Activated CD4-positive, alpha-beta T cell treated with anti-CD3 and anti-CD28 coated beads, Interleukin-2, amount 50 U/mL, for 48 hours (primary cell): ENCODE measurements at places on chromosomes 1 and 21.

DNA sequence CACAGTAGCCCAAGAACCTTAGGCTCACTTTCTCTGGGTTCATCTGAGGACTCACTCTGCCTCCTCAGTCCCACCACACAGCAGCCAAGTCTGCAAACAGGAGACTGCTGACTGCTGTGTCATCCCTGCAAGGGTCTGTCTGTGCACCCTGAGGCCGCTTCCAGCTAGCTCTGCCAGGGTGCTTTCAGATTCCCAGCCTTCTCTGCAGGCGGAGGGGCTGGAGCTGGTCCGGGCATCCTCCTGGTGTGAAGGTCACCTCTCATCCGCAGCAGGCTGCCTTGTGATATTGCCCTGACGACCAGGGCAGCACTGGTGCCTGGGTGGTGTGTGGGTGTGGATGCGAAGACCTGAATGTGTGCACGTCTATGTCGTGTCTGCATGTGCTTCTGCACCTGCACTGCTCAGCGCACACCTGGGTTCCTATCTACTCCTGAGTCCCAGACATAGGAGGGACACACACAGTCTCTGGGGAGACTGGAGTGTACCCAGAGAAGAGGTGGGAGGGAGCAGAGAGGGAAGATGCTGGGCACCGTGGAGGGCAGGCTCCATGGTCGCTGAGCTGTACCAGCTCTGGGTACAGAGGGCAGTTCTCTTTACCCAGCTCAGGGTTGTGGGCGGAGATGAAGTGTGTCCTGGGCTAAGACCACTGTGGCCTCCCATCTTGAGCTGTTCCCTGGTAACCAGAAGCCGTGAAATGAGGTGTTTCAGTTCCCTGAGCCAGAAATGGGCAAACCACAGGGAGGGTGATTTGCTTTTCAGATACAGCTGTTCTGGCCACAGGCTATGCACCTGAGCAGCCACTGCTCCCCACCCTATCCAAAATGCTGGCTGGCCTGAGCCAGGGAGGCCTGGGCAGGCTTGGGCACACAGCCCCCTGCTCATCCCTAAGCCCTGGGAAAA lies 160.9 kb upstream of the CSF3R start:
- DNase-seq = no peak

GRCh38 chr1:211908453-211908852 lies 77.9 kb upstream of the LPGAT1 start:
- DNase-seq = no peak

DNA sequence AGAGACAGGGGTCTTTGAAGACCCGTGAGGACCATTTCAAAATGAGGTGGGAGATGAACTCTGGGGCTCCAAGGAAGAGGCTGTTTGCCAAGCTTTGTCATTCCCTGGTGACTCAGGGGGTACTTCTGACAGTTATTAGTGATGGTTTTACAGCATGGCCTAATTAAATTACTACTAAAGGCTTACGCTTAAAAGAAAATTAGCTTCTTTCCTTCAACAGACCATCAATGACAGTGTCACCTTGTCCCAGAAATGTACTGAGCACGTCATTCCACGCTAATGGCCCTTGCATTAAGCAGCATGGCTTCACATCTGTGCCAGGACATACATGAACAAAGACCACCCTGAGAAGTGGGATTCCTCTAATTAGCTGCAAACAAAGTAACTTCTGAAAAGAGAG lies 5.1 kb upstream of the UTS2 start:
- DNase-seq = no peak

GRCh38 chr21:43333298-43334062 lies 93.5 kb downstream of the SIK1 start:
- no peak for DNase-seq

- DNase-seq = no peak
These were observed 27.8 kb upstream of the SLC26A9 start for GRCh38 chr1:205971082-205971481.

DNA sequence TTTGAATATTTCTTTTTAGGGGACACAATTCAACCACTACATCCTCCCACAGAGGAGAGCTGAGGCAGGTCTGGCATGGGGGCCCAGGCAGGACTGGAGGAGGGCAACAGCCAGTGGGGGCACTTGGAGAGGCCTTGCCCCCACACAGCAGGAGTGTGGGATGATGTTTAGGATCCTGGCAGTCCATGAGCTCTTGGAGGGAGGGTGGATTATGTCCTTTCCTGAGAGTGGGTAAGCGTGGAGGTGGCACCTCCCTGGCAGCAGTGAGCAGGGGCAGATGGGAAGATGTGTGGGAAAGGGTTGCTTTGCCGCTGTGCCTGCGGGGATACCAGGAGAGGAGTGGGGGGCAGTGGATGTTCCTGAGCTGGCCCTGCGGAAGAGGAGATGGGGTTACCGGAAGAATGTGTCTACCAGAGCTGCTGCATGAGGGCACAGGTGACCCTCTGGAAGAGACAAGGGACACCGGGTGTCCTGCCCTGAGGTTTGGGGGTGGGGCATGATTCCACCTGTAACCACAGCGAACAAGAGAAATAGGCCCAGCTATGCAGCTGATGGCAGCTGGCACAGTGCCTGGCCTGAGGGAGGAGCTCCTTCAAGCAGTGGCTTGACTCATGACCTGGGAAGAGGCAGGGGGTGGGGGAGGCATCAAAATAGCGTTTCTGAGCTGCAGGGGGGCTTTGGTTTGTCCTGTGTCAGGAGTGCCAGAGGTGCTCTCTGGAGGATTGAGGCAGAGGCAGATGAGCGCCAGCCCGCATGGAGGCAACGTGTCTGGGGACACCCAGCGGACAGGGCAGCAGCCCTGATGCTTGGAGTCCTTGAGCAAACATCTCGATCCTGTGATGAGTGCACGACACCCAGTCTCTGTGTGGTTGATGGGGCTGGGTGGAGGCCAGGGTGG lies 123.9 kb upstream of the TMPRSS2 start:
- no peak for DNase-seq

- no peak for DNase-seq
These were observed 50.5 kb downstream of the ABL2 start for GRCh38 chr1:179178950-179179349.

GRCh38 chr1:211935448-211935970 lies 99.8 kb downstream of the INTS7 start:
- peak; percentile 75 for DNase-seq

DNA sequence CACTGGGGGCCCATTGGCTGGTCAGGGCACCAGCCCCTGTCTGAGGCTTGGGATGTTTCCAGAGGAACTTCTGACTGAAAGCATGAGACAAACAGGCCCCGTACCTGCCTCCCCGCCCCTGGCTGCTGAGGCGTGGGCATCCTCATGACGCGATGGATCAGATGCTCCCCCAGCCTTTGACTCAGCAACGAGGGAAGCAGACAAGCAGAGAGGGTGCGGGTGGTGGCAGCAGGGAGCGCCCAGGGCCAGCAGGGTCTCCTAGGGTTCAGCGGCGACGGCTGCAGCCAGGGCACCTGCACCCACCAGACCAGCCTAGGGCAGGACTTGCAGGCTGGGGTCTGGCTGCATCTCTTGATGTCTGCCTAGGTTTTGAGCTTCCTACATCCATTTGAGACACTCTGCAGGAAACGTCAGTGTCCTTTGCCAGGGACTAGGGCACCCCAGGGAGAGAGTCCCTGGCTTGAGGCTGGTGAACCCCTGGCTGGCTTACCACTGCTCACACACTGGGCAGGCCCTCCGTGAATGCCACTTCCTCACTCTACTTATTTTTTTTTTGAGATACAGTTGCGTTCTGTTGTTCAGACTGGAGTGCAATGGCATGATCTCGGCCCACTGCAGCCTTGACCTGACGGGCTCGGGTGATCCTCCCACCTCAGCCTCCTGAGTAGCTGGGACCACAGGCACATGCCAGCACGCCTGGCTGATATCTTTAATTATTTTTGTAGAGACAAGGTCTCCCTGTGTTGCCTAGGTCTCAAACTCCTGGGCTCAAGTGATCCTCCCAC lies 63.3 kb downstream of the DHRS3 start:
- DNase-seq = no peak

- DNase-seq = no peak
These were observed 38.5 kb downstream of the MAP3K7CL start for GRCh38 chr21:29168891-29169315.

GRCh38 chr1:55702064-55702463 lies 486.9 kb upstream of the USP24 start:
- no peak for DNase-seq

- peak; percentile 45 for DNase-seq
These were observed at the start of gene HTR6 for GRCh38 chr1:19664453-19665185. Gene HTR6 (plus strand): TSS chr1:19664875. CDS start chr1:19665754, 879 bp downstream.

GRCh38 chr21:16330082-16330907 lies 600.5 kb downstream of the USP25 start:
- DNase-seq = no peak

- DNase-seq = no peak
These were observed 178.1 kb downstream of the NPHP4 start for GRCh38 chr1:5814046-5814619.

- DNase-seq = no peak
These were observed 92.1 kb downstream of the SYF2 start for GRCh38 chr1:25140073-25140797.

DNA sequence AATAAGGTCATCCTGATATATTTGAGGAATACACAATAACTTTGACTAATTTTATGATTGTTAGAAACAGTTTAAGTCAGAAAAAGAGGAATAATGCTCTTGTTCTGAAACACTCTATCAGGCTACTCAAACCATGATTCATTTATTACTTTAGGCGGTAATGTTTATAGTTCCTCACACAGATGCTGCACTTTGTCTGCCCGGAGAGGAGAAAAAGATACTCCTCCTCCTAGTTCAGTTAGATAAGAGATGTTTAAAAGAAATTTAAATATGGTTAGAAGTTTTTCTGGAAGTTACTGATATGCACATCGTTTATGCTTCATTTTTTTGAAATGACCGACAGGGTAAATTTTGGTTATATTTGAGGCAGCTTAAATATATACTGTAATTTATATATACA lies 103.0 kb downstream of the ZMYM4 start:
- DNase-seq = no peak

DNA sequence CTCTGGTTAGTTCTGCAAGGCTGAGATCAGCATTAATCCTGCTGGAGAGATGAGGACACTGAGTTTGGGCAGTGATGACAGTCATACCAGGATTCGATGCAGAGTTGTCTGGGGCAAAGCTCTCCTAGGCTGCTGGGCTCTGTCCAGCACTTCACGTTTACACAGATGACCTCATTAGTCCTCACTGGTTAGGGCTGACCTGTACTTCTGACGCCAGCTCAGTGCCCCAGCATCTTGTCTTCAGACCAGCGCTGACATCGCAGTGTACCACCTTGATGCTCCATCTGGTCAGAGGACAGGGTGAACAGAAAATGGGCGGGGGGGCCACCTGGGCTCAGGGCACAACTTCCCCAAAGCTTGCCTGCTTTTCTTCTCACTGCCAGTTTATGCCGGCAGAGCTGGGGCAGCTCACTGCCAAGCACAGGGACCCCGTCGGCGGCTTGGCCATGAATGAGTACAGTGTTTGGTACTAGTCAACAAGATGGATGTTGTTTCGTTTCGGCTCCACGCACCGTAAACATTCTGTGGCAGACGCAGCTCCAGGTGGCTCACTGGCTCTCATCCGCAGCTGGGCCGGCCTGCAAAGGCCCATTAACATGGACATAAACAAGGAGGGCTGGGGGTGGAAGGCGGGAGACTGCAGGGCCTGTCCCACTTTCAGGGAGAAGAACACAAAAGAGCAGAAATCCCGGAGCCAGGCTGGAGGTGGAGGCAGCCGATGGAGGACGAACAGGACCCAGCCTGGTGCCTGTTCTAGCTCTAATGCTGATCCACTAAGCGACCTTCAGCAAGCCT lies 118.7 kb downstream of the GLIS1 start:
- DNase-seq = no peak

- DNase-seq = no peak
These were observed 83.7 kb upstream of the CHRM3 start for GRCh38 chr1:239302696-239303095.

GRCh38 chr1:215484171-215484939 lies 82.7 kb upstream of the KCTD3 start:
- no peak for DNase-seq

- no peak for DNase-seq
These were observed 72.7 kb downstream of the MAST2 start for GRCh38 chr1:45876000-45876617.

- DNase-seq = no peak
These were observed 30.9 kb upstream of the SSX2IP start for GRCh38 chr1:84721152-84721551.

DNA sequence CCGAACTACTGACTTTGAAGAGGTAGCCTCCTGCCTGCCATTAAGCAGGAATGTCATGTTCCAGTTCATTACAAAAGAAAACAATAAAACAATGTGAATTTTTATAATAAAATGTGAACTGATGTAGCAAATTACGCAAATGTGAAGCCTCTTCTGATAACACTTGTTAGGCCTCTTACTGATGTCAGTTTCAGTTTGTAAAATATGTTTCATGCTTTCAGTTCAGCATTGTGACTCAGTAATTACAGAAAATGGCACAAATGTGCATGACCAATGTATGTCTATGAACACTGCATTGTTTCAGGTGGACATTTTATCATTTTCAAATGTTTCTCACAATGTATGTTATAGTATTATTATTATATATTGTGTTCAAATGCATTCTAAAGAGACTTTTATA lies 159.8 kb upstream of the SGIP1 start:
- DNase-seq = no peak

- DNase-seq = no peak
These were observed 142.9 kb downstream of the LRRC7 start for GRCh38 chr1:69710484-69711189.

DNA sequence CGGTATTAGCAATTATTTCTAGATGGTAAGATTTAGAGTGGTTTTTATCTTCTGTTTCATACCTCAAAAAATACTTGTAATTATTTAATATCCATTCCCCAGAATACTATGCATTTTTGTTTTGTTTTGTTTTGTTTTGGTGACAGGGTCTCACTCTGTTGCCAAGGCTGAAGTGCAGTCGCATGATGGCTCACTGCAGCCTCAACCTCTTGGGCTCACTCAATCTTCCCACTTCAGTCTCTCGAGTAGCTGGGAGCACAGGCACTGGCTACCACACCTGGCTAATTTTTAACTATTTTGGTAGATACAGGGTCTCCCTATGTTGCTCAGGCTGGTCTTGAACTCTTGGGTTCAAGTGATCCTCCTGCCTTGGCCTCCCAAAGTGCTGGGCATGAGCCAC lies 252.7 kb downstream of the AKT3 start:
- DNase-seq = no peak

DNA sequence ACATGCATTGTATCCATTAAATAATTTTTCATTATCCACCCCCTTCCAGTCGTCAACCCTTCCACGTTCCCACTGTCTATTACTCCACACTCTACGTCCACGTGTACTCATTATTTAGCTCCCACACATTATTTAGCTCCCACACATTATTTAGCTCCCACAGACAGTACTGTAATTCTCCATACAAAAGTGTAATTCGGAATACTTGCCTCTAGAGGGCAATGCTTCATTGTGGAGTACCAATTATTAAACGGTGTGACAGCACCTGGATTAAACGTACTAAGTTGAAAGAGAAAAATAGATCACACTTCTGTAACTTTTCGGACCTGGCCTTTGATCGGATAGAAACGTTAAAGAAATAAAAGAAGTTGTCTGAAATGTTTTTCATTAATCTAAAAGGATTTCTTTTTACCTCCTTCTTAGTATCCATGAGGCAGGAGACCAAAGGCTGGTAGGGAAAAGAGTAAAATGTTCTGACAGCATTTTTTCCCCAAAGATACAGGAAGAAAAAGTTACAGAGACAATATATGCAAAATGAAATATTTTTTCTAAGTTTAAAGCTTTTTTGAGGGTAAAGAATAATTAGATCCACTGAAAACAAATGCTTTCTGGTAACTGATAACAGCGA lies 99.2 kb downstream of the LHX8 start:
- no peak for DNase-seq

- DNase-seq = no peak
These were observed 162.8 kb upstream of the ADAMTS5 start for GRCh38 chr21:27129694-27130093.
